ENCODE measurements at places on chromosomes 5 and 9.

DNA sequence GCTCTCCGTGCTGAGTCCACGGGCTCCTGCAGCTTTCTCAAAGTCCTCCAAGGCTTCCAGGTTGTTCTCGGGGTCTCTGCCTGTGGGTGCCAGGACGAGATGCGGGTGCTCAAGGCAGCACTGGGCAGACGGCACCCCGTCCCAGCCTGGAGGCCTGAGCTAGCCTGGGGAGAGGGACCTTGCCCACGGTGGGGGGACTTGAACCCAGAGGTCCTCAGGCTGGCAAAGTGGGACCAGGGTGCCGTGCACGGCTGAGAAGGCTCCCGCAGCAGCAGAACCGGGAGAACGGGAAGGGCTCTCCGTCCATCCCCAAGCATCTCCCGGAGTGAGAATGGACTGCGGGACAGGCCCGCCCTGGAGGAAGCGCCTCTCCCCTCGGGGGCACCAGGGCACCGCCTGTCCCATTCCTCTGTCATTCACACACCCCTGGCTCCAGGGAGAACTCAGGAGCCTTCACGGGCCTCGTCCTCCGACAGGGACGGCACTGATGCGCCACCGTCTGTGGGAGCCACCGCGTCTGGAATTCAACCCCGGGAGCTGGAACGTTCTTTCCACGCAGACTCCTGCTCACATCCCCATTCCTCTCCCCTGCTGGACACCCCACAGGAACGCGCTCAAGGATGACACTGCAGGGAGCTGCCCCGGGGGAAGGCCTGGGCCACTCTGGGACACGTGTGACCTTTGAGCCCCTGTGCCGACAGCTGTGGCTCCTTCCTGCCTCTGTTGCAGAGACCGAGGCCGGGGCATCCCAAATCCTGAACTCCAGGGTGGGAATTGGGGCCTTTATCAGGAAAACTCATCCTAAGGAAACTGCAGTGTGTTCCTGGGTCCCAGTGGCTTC, 16.3 kb upstream of the OBP2B start:
- DNase-seq = no peak

DNA sequence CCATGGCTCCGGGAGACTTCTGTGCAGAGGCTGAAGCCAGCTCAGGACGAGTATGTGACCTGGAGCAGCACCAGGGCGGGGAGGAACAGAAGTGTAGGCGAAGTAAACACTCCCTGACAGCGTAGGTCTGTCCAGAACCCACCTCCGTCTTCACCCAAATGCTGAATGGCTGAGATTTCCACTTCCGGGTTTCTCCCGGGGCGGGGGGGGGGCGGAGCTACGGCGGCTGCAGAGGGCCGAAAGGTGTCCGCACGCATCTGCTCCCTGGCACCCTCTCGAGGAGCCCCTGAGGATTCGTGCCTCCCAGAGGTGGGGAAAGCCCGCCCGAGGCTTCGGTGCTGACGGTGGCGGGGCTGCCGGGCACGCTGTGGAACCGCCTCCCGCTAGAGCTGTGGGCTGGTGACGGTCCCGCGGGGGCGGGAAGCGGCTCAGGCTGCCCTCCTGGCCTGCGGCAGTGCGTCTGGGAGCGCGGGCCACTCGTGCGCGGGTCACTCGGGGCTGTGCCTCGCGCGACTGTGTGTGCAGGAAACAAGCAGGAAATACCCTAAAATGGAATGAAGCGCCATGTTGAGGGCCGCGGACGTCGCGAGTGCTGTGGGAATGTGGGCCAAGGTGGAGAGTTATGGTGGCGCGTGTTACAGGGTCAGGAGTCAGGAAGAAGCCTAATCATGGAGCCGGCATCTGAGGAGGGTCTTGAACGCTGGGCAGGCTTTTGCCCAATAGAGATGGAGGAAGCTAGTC, 1425.4 kb downstream of the FOXD4L5 start:
- DNase-seq = no peak

DNA sequence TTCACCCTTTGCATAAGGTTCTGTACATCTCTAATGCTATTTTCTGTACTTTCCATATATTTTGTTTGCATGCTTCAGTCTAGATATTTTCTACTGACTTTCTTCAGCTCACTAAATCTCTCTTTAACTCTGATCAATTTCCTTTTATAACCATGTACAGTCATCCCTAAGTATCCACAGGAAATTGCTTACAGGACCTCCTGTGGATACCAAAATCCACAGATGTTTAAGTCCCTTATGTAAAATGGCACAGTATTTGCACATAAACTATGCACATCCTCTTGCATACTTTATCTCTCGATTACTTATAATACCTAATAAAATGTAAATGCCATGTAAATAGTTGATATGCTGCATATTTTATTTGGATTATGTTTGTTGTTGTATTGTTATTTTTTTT, 442.1 kb downstream of the TLE4 start:
- DNase-seq = no peak

DNA sequence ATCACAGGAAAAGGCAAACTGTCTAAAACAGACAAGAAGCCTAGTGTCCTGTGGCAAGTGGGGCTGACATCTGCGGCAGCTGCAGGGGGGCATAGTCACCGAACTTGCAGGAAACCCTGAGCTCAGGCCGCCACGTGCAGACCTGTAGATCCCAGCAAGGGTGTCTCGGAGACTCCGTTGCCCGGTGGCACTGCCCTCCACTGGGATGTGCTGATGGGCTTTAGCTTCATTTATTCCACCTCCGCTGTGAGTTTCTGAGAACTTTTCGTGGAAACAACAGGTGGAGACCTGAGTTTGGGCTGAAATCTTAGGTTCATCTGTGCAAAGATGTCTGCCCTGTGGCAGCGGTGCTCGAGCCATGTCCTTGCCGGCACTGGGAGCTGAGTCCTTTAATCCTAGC, 22.1 kb downstream of the CEP72 start:
- DNase-seq = no peak

Measured in HS-27A (cell line).